ENCODE measurements at places on chromosomes 5 and 9. TPM values are rescaled to one million over a fixed set of nuclear protein-coding genes. Genes with fewer than 3 reads are reported as not detected.
A peak's percentile ranks its signal among the peaks of the same experiment; 100 is the strongest.

DNA sequence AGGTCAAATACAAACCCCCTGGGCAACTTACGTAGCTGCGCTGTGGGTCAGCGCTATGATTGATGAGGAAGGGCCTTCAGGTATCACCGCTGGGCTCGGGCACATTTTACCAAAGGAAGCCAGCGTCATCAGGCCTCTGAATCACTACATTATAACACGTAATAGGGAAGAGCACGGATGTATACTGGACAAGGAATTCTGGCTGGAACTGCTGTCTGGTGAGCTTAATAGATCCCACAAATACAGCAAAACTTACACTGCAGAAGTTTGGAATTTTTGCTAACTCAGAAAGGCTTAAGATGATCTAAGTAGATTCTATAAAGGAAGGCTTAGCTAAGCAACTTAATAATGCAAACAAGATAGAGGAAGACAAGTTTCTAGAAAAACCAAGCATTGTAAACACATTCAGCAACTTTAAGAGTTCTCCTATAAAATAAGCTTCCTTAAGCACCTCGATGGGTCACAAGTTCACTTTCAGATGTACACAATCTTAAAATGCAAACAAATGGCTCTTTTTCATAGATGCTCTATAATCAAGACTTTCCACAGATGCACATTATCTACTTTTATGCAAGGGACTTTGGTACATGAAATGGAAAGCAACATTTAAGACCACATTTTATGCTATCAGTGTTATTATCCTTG lies 360.1 kb upstream of the PANK3 start:
- no peak for DNase-seq

PCDHGB4 gene
- total RNA-seq: 5.2 TPM

GRCh38 chr5:91373600-91373999 lies 9.5 kb downstream of the ARRDC3 start:
- no peak for DNase-seq

SLC45A2 gene
- not detected for total RNA-seq

DNA sequence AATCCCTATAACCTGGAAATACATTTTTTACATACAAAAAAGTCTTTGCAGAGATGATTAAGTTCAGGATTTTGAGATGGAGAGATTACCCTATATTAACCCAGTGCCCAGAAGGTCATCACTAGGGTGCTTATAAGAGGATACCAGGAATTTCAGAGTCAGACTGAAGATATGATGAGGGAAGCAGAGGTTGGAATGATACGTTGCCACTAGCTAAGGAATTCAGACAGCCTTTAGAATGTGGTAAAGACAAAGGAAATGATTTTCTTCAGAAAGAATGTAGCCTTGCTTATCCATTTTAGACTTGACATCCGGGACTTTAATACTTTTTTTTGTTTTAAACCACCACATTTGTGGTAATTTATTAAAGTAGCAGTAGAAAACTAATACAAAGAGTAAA lies 2176.8 kb upstream of the C9orf72 start:
- DNase-seq: no peak

GDA gene
- total RNA-seq: not detected

DNA sequence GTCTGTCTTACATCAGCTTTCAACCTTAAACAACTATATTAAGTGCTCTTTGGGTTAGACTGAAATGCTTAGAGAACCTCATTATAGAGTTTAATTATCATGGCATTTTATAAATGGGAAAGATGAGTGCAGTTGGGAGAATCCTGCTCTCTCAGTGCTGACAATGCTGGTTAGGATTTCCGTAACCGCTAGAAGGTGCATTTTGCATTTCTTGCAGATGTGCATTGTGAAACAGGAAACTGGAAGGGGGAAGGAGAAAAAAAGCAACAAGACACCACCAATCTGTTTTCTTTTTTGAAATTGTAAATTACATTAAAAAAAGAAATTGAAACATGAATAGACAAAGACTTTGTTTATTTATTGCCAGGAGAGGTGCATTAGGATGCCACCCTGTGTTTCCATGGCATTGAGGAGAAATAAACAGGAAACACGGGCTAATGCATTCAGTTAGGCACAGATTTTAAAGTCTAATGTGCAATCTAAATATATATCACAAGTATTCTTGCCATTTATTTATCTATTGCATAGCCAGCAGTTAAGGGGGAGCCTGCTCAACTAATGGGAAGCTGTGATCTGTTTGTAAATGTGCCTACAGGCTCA lies 478.9 kb downstream of the PSAT1 start:
- DNase-seq: no peak

DNA sequence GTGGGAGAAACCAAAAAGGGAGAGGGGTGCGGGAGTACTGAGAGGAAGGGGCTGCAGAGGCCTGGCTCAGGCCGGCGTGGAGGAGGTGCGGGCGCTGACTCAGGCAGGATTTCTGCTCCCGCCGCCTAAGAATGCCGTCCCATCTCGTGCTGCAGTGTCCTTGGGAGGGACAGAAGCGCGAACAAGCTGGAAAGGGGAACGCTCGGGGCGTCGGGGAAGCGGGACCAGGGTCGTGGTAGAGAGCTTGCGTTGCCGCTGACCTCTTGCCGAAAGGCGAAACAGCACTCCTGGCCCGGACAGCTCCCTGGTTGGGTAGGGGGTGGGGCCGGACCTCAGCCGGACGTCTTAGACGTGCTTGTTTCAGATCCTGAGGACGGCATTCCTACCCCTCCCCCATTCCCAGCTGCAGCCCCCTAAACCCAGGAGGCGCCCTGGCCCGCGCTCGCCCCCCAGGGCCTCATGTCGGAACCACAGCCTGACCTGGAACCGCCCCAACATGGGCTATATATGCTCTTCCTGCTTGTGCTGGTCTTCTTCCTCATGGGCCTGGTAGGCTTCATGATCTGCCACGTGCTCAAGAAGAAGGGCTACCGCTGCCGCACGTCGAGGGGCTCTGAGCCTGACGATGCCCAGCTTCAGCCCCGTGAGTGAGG lies 1.1 kb downstream of the RELL2 start:
- peak; percentile 61 for DNase-seq

MAP1B gene
- total RNA-seq: 94.9 TPM

DNA sequence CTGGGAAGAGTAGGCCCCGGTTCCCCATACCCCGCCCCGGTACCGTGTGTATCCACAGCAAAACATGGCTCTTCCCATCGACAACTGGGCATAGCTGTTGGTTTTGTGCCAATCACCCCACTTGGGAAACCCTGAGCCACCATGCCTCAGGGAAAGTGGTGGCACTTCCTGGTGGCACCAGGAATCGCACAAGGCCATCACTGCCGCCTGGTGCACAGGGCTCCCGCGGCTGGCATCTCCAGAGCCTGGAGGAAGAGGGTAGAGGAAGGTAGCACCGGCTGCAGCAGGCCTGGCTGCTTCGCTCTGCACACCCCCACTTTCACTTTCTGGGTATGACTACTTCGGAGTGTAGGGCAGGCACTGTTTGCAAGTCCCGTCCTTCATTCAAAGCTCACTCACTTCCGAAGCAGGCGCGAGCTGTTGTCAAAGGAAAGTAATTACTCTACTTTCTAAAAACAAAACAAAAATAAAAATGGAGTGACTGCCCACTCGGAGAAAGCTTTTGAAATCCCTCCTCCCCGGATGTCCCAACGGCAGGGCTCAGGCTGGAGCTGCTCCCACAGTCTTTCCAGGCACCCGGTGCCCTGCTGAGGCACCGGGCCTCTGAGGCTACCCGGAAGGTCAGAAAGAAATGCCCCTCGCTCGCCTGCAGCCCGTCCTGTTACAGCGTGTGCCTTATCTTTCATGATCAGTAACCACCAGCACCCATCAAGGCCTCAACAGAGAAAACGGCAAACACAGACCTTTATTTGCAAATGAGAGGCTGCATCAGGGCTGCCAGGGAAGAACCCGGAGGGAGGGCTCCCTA lies 2.0 kb downstream of the BRD3 start:
- DNase-seq: peak; percentile 54

RNF208 gene
- 17.7 TPM for total RNA-seq

SLC34A1 gene
- not detected for total RNA-seq

ANXA2R gene
- total RNA-seq: 0.95 TPM

PHF24 gene
- total RNA-seq: 0.36 TPM

DNA sequence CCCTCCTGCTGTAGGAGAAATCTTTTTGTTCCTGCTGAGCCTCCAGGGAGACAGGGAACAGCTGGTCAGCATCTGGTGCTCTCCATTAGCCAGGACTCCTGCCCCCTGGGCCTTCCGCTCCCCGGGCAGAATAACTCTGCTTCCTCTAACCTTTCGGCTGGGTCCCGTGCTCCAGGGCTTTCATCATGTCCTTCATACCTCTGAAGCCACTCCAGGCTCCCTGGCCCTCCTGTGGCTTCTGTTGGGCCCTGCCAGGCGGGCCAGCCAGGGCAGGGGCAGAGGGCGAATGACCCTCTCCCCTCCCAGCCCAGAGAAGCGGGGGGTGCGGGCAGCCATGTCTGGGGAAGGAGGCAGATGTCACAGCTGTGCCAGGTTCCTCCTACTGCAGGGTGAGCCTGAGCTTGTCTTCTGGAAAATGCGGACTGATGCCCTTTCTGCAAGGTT lies 81.7 kb upstream of the LMX1B start:
- DNase-seq: peak; percentile 87

GRCh38 chr5:139141446-139142204 lies 56.5 kb downstream of the SIL1 start:
- DNase-seq: peak; percentile 81

GRCh38 chr5:5521478-5521877 lies 99.0 kb downstream of the ICE1 start:
- DNase-seq: no peak

DNA sequence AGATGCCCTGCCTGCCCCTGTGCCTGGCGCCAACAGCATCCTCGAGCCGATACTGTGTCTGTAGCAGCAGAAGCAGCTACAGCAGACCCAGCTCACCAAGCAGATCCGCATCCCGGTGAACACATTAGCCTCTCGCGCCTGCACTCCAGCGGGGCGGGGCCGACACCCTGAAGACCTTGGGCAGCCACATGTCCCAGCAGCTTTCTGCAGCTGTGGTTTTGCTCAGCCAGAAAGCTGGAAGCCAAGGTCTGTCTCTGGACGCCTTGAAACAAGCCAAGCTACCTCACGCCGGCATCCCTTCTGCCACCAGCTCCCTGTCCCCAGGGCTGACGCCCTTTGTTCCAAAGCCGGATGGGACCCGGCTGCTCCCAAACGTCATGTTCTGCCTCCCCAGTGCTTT lies 59.6 kb downstream of the ACTBL2 start:
- DNase-seq: peak; percentile 41

DNA sequence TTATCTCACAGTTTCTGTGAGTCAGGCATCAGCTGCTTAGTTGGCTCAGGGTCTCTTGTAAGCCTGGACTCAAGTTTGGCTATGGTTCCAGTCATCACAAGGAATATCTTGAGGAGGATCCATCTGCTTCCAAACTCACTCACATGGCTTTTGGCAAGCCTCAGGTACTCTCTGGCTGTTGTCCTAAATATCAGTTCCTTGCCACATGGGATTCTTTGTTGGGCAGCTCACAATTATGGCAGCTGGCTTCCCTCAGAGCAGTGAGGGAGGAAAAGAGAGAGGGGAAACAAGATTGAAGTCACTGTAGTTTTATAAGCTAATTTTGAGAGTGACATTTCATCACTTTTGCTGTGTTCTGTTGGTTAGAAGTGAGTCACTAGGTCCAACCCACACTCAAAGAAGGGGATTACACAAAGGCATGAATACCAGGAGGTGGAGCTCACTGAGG lies 144.5 kb downstream of the GCNT1 start:
- peak; percentile 39 for DNase-seq

GRCh38 chr5:150397782-150398721 lies 14.7 kb downstream of the CD74 start:
- DNase-seq: no peak

PCAT7 gene
- not detected for total RNA-seq

GRCh38 chr9:18606846-18607245 lies 132.9 kb downstream of the ADAMTSL1 start:
- DNase-seq: no peak

MYMK gene
- not detected for total RNA-seq

PIP5K1B gene
- total RNA-seq: 81.5 TPM

ELOVL7 gene
- 0.34 TPM for total RNA-seq

DNA sequence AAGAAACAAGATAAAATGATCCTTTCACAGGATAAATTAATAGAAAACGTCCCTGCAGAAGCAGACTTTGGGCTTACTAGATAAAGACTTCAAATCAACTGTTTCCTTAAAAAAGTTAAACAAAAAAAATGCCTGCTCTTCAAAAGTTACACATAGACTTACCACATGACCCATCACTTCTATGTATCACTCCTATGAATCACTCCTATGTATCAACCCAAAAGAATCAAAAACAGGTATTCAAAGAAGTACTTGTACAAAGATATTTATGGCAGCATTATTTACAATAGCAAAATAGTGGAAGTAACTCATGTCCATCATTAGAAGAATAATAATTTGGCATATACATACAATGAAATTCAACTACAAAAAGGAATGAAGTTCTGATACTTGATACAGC lies 56.3 kb upstream of the PRDM9 start:
- DNase-seq: no peak

DNA sequence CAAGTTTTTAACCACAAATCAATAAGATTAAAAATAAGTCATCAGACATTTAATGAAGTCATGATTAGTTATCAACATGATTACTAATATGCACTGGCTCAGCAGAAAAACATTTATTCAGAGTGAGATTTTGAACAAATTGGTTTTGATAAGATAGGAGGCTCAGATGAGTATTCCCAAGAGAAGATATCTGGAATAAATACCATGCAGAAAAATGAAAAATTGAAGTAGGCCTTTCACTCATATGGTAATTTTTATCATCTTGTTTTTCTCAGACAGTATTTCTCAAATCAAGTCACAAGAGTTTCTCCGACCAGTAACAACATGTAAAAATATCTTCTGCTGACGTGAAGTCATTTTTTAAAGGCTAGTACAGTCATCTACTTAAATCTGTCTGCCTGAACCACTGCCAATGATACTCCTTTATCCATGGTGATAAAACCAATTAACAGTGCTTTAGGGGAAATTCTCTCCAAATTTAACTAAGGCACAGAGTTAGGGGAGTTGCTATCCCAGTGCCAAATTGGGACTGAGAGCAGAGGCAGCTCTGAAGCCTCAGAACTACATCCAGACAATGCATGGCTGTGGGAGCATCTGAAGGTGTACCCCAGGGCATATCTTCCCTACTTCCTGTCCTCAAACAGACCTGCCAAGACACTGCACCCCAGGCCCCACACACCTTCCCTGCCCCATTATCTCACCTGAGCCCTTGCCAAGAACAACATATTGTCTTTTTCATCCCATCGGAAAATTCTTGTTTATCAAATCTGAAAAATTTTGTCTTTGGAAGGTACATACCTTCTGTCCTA lies 105.5 kb upstream of the TSLP start:
- no peak for DNase-seq

DNA sequence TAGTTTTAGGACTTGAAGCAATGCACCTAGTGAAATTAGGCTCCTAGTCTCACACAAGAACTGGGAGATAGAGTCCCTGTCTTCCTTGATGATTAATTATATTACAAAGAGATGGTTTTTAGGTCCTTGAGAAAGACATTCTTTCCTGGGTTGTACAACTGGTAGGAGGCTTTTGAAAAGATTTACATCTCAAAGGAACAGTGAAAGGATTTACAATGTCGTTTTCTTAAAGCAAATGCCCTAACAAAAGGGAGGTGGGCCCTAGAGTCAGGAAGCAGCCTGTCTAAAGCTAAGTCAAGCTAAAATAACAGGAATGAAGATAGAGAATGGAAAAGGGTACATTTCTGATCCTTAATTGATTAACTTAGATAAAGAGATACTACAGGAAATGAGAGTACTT lies 102.2 kb upstream of the IL7R start:
- DNase-seq: no peak

GRCh38 chr5:175800656-175801081 lies 70.7 kb upstream of the CPLX2 start:
- no peak for DNase-seq

SLC1A1 gene
- 1.1 TPM for total RNA-seq

All from right cardiac atrium (tissue), 5 donors.